ENCODE measurements at places on chromosomes 2 and 18. TPM values are rescaled to one million over a fixed set of nuclear protein-coding genes. Genes with fewer than 3 reads are reported as not detected.

Gene BCS1L
- total RNA-seq, result 36.7 TPM

Gene TBR1
- total RNA-seq, result not detected

Gene REL
- total RNA-seq, result 2.4 TPM

Gene TUBA4B
- total RNA-seq, result not detected

Gene HOXD13
- not detected for total RNA-seq

Gene CHST9
- 2.0 TPM for total RNA-seq

Gene ANKRD30B
- total RNA-seq, result not detected

Measured in mesangial cell (primary cell).